ENCODE measurements at places on chromosomes 1 and 21. TPM values are rescaled to one million over a fixed set of nuclear protein-coding genes. Genes with fewer than 3 reads are reported as not detected.

DNA sequence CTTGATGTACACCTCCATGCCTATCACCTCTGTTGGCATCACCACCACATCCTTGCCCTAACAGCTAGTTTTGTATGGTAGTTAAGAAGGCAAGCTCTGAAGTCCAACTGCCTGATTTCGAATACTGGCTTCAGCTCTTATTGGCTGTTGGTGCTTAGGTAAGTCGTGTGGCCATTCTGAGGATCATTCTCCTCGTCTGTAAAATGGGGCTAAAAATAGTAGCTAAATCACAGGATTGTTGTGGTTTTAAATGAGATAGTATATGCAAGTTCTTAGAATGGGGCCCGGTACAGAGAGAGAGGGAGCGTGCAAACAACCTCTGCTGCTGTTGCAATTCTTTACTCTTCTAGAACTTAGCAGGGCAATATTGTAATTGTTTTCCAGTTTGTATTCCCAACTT is 20.8 kb upstream of the SPOCD1 start:
- no peak for DNase-seq

GRCh38 chr21:41885341-41886024 is 6.3 kb upstream of the PRDM15 start:
- DNase-seq = no peak

DNA sequence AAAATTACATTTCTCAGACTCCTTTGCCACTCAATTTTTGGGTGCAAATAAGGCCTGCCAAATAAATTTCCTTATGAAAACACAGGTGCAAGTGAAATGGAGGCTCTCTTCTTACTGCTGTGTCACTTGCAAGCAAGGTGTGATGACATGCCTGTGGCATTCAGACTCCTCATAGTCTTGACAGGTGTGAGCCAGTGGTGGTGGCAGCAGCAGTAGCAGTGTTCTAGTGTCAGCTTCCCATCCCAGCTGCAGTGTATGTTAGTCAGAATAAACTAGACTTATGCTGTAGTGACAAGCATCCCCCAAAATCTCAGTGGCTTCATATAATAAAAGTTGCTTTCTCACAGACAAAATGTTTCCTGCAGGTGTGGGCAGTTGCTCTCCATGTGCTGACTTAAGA is 3.8 kb upstream of the EEIG2 start:
- DNase-seq = no peak

GRCh38 chr1:180811886-180812285 is 100.8 kb upstream of the KIAA1614 start:
- no peak for DNase-seq

GRCh38 chr1:229874609-229875008 is 192.4 kb upstream of the GALNT2 start:
- DNase-seq = no peak

DNA sequence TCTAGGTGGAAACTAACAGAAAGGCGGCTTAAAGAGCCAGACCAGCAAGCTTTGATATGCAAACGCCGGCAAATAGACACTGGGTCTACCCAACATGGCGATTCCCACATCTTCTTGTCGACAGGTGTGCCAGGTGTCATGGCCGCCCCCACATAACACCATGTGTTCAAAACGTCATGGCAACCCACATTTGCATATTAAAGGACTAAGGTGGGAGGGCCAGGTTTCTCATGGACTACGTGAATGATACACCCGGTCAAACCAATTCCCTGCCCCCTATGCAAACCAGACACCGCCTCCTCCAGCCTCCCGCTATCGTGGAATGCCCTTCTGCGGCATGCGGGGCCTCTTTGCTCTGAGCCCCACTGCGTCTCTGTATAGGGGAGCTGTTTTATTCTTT is 41.3 kb downstream of the ICOSLG start:
- DNase-seq = no peak

GRCh38 chr1:6897138-6897537 is 111.9 kb downstream of the CAMTA1 start:
- no peak for DNase-seq

DNA sequence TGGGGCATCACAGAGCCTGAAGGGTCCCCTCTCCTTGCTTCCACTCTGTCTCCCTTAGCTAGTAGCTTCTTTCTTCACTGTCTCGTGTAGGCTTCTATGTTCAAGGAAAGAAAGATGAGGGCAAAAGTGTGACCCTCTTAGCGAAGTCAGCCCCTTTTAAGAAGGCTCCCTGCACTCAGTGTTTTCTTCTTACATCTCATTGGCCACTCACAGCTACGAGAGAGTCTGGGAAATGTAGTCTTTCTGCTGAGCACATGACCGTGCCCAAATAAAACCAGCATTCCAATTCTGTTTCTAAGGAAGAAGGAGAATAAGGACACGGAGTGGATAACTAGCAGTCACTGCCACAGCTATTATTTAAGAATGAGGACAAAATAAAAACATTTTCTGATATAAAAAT is 104.9 kb upstream of the TNR start:
- no peak for DNase-seq

Gene FBLIM1
- not detected for total RNA-seq

Gene OR2M3
- total RNA-seq = not detected

Gene PLEKHA6
- 1.0 TPM for total RNA-seq

Gene SERTAD4
- not detected for total RNA-seq

Measured in activated naive CD4-positive, alpha-beta T cell treated with anti-CD3 and anti-CD28 coated beads, Interleukin-2, amount 50 U/mL, for 72 hours (primary cell).